ENCODE measurements at places on chromosomes 5 and 9.

DNA sequence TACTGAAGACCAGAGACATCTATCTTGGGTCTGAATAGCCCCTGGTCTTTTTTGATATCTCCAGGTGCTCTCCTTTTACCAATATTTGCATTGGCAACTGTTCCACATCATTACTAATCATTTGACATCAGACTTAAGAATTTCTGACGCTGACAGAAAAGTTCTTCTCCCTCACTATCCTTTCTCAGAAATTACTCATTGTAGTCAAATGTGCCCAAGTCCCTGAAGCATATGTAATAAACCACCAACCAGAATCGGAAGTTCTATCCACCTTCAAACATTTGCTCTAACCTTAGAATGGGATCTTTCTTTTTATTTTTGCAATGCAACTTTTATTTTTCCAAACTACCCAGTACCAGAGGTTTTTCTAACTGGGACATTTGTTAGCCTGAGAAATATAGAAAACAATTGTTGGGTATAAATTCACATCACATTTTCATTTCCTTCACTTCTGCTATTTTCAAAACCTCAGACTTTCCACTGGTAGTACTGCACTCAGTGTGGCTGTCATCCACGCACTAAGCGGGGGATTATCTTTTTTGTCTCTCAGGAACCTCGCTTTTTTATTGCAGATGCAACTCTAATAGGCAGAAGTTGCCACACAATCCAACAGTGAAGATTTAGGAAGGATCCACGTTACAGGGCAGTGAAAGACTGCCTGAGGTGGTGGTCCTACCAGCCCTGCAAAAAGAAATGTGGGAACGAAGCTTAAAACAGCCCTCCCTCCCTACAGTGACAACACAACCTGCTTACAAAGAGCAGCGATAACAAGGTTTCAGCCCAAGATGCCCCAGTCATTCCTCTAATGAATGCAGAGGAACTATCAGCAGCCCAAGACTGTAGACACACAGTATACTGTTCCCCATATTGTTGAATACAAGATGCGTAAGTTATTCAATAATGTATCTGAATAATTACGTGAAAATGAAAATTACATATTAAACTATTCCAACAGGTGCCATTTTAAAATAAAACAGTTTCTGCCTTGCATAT lies 201.2 kb downstream of the EBF1 start:
- no peak for DNase-seq

DNA sequence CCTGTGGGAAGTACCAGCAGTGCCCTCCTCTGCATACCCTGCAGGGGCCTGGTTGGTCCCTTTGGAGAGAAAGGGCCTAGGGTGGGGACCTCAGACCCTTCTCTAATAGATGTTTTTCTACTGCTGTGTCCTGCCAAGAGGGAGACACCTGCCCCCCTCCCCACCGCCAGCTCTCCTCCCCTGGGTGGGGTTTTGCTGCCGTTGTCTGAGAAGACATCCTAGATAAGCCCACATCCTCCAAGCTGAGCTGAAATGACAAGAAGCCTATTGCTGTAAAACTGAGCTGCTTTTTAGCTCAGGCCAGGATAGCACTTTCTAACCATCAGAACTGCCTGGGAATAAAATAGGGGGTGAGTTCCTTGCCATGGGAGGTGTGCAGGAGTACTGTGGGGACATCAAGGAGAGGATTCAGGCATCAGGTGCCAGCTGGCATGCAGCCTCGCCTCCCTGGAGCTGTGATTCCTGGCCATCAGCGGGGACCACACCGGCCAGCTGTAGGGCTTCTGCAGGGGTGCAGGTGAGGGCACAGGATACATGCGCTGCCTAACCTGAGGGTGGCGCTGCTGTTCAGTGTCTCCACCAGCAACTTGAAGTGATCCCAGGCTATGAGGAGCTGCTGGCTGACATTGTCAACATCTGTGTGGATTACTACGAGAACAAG lies 37.9 kb downstream of the CYFIP2 start:
- no peak for DNase-seq

GRCh38 chr5:55438998-55439397 lies 95.8 kb downstream of the PLPP1 start:
- DNase-seq, result no peak

- no peak for DNase-seq
Measured at GRCh38 chr9:33288828-33289483, 1.4 kb upstream of the NFX1 start.

GRCh38 chr5:36713541-36713940 lies 107.1 kb downstream of the SLC1A3 start:
- DNase-seq, result no peak

- DNase-seq, result no peak
Measured at GRCh38 chr5:78621291-78621738, 27.3 kb downstream of the LHFPL2 start.

DNA sequence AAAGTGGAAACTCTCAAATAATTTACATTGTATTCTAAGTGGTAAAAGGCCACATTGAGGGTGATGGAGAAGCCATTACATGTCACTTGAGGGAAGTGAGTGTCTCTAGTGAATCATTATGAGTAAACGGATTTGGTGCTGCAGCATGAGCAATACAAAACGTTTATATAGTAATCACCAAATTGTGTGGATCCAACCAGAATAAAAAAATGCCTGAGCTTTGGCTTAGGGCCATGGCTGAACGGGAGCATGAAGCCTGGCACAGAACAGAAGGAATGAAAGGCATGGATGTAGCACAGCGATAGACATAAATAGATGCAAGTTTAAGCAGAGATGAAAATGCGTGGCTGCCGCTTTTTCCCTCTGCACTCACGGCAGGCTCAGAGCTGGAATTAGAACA lies 58.3 kb downstream of the PTTG1 start:
- DNase-seq, result no peak

GRCh38 chr9:33850677-33851076 lies 33.7 kb downstream of the UBE2R2 start:
- DNase-seq, result no peak

- DNase-seq, result no peak
Measured at GRCh38 chr9:78044189-78044588, 12.6 kb upstream of the GNAQ start.

Data from NCI-H526 treated with DMSO at 0.1 percent for 48 hours (cell line).